HFF-Myc (cell line): ENCODE measurements at places on chromosomes 7 and 10.

- no peak for DNase-seq
Observed at GRCh38 chr10:29858702-29859267, 200.6 kb downstream of the JCAD start.

DNA sequence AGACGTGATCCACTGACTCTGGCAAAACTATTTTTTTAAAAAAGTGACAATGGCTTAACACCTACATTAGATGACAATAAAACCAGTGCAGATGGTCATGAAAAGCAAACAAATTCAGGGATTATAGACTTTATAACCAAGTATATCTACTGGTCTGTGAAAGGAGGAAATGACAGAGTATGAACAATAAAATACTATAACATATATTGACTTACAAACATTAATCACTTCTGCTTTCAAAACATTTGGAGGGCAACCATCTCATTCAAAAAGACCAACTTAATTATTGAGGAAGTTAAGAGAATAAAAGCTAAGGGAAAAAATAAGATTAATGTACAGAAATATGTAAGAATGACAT lies 34.8 kb downstream of the JMJD1C start:
- no peak for DNase-seq

DNA sequence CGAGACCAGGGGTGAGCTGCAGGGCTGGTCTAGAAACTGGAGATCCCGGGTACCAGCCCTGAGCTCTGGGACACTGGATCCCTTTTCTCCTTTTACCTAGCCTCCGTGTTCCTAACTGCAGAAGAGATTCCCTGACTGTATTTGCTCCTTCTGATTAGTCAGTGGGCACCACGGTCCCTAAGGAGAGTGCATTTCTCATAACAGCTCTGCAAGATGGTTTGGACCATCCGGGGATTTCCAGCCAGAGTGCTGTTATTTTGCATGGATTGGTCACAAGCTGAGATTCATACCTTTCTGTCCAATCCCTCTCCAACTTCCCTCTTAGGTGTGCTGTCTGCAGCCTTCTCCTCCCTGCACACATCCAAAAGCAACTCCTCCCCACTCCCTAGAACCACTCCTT lies 122.6 kb downstream of the MYL10 start:
- DNase-seq: no peak

DNA sequence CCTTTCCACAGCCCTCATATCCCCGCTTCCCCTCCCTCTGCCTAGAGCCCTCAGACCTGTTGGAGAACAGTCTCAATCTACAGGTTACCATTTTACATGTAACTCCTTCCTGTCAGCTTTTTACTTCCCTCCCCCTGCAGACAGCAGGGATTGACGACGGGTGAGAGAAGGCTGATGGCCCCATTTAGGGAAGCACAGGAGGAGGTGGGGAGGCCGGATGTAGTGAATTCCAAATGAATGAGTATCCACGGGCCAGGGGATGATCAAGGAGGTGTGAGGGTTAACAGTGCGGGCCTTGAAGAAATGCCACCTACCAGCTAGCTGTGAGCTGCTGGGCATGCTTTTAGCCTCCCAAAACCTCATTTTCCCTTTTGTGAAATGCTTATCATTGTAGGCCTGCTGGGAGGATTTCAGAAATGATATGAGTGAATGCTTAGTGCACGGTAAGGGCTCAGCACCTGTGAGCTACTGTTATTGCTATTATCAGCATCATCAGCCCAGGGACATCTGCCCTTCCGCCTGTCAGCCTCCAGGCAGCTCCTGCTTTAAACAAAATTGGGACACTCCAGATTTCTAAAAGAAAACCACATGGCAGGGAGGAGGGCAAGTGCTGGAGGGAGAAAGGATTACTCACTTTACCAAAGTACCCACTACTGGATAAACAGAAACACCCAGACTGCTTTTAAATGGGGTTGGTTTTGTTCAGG lies 6.5 kb upstream of the NANOS1 start:
- DNase-seq: peak; percentile 81

GRCh38 chr7:158053183-158053915 lies 534.3 kb downstream of the PTPRN2 start:
- DNase-seq: no peak

DNA sequence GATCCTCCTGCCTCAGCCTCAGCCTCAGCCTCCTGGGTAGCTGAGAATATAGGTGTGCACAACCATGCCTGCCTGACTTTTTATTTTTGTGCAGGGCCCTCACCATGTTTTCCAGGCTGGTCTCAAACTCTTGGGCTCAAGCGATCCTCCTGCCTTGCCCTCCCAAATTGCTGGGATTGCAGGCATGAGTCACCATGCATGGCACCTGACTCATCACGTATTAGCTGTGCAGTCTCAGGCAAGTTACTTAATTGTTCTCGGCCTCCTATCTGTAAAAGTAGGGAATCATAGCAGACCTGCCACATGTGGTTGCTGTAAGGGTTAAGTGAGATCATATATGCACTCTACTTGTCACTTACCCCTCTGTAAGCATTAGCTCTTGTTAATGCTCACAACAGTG lies 117.2 kb downstream of the ANLN start:
- peak; percentile 30 for DNase-seq

GRCh38 chr10:104235801-104236200 lies 3.6 kb upstream of the CFAP43 start:
- DNase-seq: no peak

DNA sequence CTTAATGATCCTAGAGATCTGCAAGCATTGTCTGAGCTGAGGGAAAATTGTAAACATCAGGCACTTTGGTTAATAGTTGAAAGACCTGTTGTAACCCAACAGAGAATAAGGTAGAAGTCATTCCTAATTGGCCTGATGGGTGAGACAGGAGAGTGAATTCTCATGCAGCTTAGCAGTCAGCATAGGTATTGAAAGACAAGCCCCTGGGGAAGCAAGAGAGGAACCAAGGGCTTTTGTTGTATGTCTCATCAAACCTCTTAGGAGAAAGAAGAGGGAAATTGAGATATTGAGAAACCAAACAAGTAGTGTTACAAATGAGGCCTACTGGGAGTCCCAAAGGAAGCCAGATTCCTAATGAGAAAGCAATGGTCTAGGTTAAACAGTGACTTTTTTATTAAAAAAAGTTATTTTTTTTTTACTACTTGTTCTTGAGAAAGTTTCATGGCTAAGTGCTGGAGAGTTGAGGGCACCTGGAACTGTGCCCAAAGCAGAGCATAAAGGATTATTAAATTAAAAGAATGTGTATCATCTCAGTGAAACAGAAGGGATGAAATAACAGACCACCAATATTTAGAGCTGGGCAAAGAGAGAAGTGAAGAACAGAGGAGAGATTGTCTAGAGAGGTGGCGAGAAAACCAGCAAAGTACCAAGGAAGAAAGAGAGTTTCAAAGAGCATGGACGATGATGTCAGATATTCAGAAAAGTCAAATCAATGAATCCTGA lies 168.9 kb downstream of the CDK14 start:
- no peak for DNase-seq

GRCh38 chr7:28481091-28481926 lies 69.0 kb downstream of the CREB5 start:
- peak; percentile 20 for DNase-seq

DNA sequence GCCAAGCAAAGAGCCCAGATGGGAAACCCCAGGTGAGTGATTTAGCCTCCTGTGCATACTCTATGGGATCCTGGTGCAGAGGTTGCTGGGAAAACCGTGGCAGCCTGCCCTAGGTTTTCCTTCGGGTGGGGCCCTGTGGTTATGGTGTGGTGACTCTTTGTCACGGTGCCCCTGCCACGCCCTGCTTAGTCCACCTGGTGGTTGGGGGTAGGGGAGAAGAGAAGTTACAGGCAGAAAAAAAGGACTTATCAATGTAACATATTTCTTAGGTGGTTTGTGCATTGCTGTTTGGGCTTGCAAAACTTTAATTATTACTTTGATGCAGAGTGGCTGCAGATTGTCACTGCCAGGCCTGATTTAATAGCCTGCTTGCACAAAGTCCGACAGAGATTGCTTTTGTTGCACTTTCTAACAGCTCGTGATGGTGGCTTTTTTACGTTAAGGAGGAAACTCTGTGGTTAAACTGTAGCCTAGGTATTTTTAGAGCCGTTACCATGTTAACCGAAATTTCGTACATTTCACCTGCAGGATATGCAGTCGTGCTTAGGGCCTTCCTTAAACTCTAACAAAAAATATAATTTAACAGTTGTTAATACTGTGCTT lies 197.4 kb downstream of the RNLS start:
- no peak for DNase-seq
